ENCODE measurements at places on chromosomes 3 and 15.

- no peak overlapping the region for H3K27ac ChIP-seq
- peaks cover 11% of the 10 kb centered on the region for H3K4me1 ChIP-seq
- H3K27me3 ChIP-seq, result no peaks in the 10 kb centered on the region
- H3K36me3 ChIP-seq, result peaks cover 11% of the 10 kb centered on the region
- no peak overlapping the region for H3K4me3 ChIP-seq
Observed at GRCh38 chr15:30877070-30877469, 26.6 kb upstream of the FAN1 start.

- H3K36me3 ChIP-seq, result no peaks in the 10 kb centered on the region
- no peak for ATAC-seq
- no peaks in the 10 kb centered on the region for H3K4me1 ChIP-seq
- no peak overlapping the region for H3K4me3 ChIP-seq
- H3K27me3 ChIP-seq, result peaks cover 8% of the 10 kb centered on the region
Observed at GRCh38 chr3:155995525-155996370, 124.6 kb upstream of the KCNAB1 start.

DNA sequence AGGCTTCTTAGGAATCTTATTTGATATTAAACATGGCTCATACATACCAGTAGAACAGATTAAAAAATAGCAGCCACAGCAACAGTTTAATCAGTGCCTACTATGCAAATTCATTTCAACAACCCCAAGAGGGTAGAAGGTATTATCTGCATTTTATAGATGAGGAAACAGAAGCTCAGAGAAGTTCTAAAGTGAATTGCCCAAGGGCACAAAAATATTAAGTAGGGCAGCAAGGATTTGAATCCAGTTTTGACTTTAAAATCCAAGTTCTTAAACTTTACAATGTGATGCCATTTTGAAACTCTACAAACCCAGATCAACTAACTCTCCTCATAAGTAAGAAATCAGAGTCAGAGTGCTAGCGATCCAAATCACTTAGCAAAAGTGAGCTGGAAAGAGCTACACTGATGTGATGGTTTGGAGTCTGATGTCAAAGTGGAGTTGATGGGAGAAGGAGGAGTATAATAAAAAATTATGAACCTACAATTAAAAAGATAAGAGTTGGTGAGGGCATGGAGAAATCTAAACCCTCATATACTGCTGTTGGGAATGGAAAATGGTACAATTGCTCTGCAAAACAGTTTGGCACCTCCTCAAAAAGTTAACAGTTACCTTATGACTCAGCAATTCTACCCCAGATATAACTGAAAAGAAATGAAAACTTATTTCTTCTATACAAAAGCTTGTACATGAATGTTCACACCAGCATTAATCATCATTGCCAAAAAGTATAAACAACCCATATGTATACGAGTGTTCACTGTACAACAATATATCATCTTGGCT is 51.0 kb upstream of the PLXND1 start:
- no peak overlapping the region for H3K27ac ChIP-seq
- peaks cover 25% of the 10 kb centered on the region for H3K36me3 ChIP-seq
- ATAC-seq, result no peak
- H3K4me1 ChIP-seq, result no peaks in the 10 kb centered on the region

- H3K27me3 ChIP-seq, result no peaks in the 10 kb centered on the region
- peaks cover 6% of the 10 kb centered on the region for H3K4me1 ChIP-seq
- no peak overlapping the region for H3K27ac ChIP-seq
- no peaks in the 10 kb centered on the region for H3K36me3 ChIP-seq
- no peak for ATAC-seq
- peak overlapping the region; percentile 44 for H3K4me3 ChIP-seq
Observed at GRCh38 chr3:7205962-7206361, 345.0 kb downstream of the GRM7 start.

GRCh38 chr3:194342861-194343560 is 8.1 kb downstream of the CPN2 start:
- ATAC-seq, result no peak
- H3K27me3 ChIP-seq, result peaks cover 21% of the 10 kb centered on the region
- H3K36me3 ChIP-seq, result no peaks in the 10 kb centered on the region
- H3K4me1 ChIP-seq, result no peaks in the 10 kb centered on the region
- no peak overlapping the region for H3K4me3 ChIP-seq

DNA sequence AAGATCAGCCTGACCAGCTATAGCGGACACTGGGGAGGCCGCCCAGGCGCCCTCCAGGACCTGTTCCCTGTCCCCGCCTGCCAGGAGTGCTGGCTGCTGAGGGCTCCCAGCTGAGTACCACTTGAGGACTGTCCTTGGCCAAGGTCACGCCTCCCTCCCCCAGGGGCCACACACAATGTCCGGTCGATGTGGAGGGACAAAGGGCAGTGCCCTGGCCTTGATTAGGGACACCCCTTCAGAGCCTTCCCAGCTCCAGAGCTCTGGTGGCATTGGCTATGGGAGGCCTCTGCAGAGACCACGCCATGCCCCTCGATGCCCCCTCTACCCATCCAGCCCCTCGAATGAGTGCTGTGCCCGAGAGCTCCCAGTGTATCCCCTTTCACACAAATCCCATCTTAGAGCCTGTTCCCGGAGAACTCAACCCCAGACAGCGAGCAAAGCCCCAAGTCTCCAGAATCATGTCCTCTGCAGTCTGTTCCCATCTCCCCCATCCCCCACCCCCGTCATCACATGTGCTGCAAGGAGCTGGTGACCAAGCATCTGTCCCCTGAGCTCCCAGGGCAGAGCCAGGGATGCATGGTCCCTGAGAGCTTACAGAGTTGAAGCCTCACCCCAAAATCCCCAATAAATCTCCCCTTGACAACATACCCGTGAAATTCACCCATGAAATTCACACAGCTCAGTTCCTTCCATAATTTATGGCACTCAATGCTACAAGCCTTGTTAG is 158.9 kb downstream of the NUP210 start:
- peaks cover 13% of the 10 kb centered on the region for H3K27me3 ChIP-seq
- peaks cover 6% of the 10 kb centered on the region for H3K4me1 ChIP-seq
- ATAC-seq, result no peak
- H3K4me3 ChIP-seq, result no peak overlapping the region
- no peaks in the 10 kb centered on the region for H3K36me3 ChIP-seq

DNA sequence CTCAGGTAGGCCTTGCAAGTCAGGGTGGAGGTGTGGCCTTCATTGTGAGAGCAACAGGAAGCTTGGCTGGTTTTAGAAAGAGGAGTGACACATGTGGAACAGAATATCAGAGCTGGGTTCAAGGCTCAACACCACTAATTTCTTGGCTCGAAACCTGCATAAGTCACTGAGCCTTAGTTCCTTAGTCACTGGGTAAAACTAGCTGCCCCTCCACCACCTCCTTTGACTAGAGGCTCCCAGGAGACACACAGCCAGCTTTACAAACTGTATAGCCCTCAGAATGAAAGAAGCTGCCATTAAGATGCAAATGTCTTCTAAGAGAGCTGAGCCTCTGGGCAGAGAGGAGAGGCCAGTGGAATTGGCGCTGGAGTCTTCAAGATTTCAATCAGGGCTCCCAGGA is 67.7 kb downstream of the CERS3 start:
- H3K27ac ChIP-seq, result no peak overlapping the region
- peaks cover 7% of the 10 kb centered on the region for H3K4me1 ChIP-seq
- no peaks in the 10 kb centered on the region for H3K36me3 ChIP-seq
- no peak for ATAC-seq

DNA sequence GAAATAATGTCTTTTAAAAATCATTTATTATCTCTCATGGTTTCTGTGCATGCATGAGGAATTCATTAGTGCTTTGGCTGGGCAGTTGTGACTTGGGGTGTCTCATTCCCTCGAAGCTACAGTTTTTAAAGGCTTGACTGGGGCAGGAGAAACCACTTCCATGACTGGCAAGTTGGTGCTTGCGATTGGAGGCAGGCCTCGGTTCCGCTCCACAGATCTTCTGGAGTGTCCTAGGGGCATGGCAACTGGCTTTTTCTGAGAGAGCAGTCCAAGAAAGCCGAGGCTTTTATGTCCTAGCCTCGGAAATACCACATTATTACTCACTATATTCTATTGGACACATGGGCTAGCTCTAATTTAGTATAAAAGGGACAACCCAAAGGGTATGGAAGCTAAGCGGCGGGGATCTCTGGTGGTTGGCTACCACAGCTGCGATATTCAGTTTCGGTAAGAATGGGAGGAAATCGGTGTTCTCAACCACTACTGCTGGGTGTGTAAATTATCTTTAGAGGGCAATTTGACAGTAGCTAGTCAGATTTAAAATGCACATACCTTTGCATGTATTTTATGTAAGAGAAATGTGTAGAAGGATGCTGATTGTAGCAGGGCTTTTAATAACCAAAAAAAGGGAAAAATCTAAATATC is 48.8 kb upstream of the TOP2B start:
- peaks cover 11% of the 10 kb centered on the region for H3K36me3 ChIP-seq
- H3K4me1 ChIP-seq, result no peaks in the 10 kb centered on the region
- H3K27ac ChIP-seq, result no peak overlapping the region
- peaks cover 9% of the 10 kb centered on the region for H3K27me3 ChIP-seq
- H3K4me3 ChIP-seq, result no peak overlapping the region

DNA sequence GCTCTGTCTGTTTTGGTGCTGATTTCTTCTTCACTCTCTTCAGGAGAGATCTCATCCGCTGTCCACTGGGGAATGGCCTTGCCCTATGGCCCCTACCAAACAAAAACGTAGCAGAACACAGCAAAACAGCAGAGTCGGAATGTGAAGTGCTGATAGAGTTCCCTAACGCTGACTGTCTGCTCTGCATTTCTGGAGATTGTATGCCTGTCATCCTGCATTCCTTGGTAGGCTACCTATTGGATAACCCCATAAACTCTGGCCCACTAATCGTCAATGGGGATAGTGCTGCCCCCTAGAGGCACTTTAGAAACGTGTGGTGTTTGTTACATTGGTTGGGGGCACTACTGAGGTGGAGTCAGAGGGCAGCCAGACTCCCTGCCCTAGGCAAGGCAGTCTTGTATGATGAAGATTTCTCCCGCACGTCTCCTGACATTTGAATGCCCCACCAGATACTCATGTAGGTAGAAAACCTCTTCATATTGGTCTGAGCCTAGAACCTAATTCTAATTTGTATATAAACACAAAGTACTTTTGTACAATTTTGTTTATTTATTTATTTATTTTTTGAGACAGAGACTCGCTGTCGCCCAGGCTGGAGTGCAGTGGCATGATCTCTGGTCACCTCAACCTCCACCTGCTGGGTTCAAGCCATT is 15.6 kb upstream of the MAGEF1 start:
- peak; percentile 83 for ATAC-seq
- no peak overlapping the region for H3K4me3 ChIP-seq
- H3K36me3 ChIP-seq, result no peaks in the 10 kb centered on the region
- peaks cover 13% of the 10 kb centered on the region for H3K27me3 ChIP-seq
- no peak overlapping the region for H3K27ac ChIP-seq

DNA sequence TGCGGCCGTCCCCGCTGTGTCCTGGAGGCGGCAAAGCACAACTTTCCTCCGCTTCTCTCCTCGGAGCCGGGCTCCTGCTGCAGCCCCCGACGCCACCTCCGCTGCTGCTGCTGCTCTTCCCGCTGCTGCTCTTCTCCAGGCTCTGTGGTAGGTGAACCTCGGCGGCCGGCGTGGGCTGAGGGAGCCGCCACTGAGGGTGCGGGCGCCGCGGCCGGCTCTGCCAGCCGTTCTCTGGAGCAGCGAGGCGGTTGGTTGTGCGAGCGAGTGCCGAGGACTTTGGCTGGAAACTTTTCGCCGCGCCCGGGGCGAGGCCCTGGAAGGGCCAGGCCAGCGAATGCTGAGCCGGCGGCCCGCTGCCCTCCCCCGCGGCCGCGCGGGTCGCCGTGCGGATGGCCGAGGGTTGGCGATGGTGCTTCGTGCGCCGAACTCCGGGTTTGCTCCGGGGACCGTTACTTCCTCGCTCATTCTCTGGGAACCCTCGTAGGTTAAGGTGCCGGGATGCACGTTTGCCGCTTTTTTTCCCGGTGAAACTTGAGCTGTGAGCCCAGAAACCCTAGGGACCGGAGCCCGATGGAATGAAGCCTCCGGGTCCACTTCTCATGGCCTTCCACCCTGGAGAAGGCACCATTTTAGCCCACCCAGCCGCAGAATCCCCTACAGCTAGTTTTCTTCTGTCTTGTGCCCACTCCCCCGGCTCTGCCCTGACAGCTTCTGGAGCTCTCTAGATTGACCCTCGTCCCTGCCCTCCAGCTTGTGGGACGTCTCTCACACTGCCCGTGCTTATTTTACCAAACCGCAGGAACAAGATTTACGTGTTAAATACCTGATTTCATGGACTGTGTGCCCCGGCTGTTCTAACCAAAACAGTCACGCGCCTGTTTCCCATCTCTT is 660 bp downstream of the NECTIN3 start:
- H3K36me3 ChIP-seq, result peaks cover 5% of the 10 kb centered on the region
- H3K27ac ChIP-seq, result peak overlapping the region; percentile 87
- peak; percentile 51 for ATAC-seq
- peaks cover 22% of the 10 kb centered on the region for H3K4me1 ChIP-seq
- no peaks in the 10 kb centered on the region for H3K27me3 ChIP-seq

DNA sequence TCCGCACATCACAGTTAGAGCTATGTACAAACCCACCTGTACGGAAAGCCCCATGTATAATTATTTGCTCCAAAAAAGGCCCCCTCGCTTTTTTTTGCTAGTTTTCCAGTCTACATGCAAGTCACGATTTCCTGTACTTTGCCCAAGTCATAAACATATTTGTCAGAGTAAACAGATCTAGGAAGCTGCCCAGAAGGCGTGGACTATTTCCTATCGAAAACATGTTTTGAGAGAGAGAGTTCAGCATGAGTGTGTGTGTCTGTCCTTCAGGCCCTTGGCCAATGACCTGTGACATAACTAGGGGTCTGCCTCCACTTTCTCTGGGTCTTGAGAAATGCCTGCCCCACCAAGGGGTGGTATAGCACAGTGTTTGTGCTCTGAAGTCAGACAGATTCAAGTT is 72.7 kb upstream of the HACD2 start:
- no peaks in the 10 kb centered on the region for H3K36me3 ChIP-seq
- no peak for ATAC-seq
- H3K4me3 ChIP-seq, result no peak overlapping the region
- H3K4me1 ChIP-seq, result no peaks in the 10 kb centered on the region
- H3K27ac ChIP-seq, result no peak overlapping the region

GRCh38 chr3:78937475-78937874 is 830.3 kb downstream of the ROBO1 start:
- no peaks in the 10 kb centered on the region for H3K4me1 ChIP-seq
- no peaks in the 10 kb centered on the region for H3K27me3 ChIP-seq
- no peaks in the 10 kb centered on the region for H3K36me3 ChIP-seq
- no peak overlapping the region for H3K4me3 ChIP-seq

DNA sequence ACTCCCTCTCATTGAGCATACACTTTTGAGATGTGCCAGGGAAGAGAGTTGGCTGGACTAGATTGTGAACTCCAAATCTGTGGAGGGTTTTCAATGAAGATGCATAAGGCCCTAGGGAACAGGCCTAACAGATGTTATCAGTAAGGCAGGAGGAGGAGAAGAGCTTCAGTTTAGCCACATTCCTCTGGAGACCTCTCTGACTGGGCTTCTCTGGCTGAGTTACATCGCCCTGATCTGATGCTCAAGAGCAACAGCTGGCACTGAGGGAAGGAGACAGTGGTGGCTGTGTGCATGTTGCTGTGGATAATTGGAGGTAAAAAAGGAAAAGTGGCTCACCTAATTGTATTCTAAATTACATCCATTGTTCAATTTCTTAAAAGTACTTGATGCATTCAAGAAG is 206.4 kb upstream of the CFAP20DC start:
- no peak overlapping the region for H3K4me3 ChIP-seq
- H3K27ac ChIP-seq, result no peak overlapping the region
- H3K4me1 ChIP-seq, result no peaks in the 10 kb centered on the region
- H3K36me3 ChIP-seq, result no peaks in the 10 kb centered on the region
